T-helper 22 cell (primary cell): ENCODE measurements at places on chromosomes 5 and 9.

GRCh38 chr5:121373371-121373770 lies 478.3 kb upstream of the FTMT start:
- no peak for DNase-seq

- no peak for DNase-seq
Observed at GRCh38 chr5:154394307-154394706, 51.5 kb upstream of the SAP30L start.

- no peak for DNase-seq
Observed at GRCh38 chr9:18173923-18174322, 300.0 kb upstream of the ADAMTSL1 start.

GRCh38 chr9:21873540-21874221 lies 71.2 kb downstream of the MTAP start:
- no peak for DNase-seq

- no peak for DNase-seq
Observed at GRCh38 chr9:134670851-134671281, 29.3 kb downstream of the COL5A1 start.

GRCh38 chr5:107680799-107681198 lies 10.1 kb upstream of the EFNA5 start:
- no peak for DNase-seq

- DNase-seq: no peak
Observed at GRCh38 chr9:33676746-33677505, 118.4 kb upstream of the PRSS3 start.

DNA sequence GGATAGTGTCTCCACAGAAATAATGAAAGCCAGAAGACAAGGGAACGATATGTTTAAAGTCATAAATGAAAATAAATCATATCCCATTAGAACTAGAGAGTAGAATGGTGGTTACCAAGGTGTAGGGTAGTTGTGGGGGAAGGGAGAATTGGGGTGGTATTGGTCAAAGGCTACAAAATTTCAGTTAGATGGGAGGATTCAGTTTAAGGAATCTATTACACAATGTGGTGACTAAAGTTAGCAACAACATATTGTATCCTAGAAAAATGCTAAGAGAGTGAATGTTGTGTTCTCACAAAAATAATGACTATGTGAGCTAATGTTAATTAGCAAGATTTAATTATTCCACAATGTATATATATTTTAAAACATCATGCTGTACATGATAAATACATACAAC lies 27.8 kb upstream of the LARP1 start:
- no peak for DNase-seq

GRCh38 chr9:126049088-126049487 lies 277.5 kb upstream of the MVB12B start:
- no peak for DNase-seq

- no peak for DNase-seq
Observed at GRCh38 chr5:133348406-133348805, 263.9 kb downstream of the FSTL4 start.

DNA sequence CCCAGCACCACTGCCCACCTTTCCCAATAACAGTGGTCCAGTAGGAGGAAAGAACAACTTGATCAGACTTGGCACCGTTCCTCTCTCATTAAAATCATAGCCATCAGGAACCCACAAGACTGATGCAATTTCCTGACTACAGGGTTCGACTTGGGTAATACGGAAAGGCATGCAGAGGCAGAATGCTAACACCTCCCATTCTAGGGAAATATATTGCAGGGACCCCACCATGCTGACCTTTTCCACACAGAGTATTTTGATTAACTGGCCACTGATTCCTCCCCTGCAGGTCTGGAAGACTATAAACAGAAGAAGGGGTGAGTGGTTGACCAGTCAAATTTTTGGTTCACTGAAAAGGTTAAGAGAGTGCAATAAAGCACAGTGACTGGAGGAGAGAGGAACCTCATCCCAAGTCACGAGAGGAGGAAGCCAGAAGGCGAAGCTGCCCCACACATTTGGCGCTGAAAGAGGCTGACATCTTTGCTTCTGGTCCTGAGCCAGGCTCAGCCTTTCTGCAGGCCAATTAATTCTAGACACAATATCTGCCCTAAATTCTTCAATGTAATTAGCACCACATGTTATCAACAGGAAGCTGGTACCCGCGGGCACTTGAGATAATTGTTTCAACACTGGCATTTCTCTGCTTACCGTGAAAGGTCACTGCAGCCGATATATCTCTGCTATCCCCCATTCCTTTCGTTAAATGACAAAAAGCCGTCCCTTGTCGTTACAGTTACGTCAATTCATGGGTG lies 64.7 kb upstream of the SPOCK1 start:
- no peak for DNase-seq

- no peak for DNase-seq
Observed at GRCh38 chr9:73049280-73049679, 96.4 kb upstream of the ALDH1A1 start.

DNA sequence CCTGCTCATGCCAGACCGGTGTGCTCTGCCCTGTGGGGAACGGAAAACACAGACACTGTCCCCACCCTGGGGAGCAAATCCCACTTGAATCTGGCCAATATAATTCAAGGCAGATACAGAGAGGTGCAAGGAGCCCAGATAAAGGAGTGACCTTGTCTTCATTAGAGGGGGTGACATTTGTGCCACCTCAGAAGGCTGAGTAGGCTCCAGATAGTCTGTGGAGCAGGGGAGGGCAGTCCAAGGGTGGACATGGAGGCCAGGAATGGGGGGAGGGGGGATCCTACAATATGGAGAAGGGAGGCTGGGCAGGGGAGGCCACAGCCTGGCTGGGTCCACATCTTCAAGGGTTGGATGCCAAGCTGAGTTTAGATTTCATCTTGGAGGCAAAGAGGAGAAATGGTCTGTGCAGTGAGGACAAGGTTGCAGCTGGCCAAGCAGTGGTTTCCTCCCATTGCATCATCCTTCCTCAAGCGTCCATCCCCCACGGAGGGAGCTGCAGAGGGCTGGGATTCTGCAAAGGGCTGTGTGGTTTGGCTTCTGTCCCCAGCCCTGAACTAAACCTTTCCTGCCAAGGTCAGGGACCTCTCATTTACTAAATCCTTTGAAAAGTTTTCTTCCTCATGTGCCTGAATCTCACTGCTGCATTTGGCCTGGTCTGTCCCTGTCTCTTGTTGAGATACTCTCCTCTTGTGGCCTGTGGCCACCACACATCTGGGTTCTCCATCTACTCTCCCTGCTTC lies 60.1 kb downstream of the GALNT12 start:
- DNase-seq: no peak

- DNase-seq: no peak
Observed at GRCh38 chr5:172380987-172381643, 73.2 kb downstream of the SH3PXD2B start.

DNA sequence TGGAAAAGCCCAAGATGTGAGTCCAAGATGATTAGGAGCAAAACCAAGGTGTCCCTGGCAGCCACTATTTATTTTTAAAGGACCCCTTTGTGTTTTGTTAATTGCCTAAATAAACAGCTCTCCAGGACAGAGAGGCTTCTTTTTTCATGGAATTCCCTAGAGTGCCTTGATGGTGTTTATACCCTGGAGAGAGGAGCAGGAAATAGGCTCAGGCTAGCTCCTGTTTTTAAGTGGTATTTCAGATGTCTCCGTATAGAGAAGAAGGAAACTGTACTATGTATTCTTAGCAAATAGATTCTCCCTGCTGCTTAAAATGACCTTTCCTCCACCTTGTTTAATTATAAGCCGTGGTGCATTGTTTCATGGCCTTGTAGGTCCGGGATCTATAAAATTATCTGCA lies 292.4 kb downstream of the CD180 start:
- DNase-seq: no peak

- no peak for DNase-seq
Observed at GRCh38 chr5:54445691-54446378, 9.7 kb upstream of the HSPB3 start.

DNA sequence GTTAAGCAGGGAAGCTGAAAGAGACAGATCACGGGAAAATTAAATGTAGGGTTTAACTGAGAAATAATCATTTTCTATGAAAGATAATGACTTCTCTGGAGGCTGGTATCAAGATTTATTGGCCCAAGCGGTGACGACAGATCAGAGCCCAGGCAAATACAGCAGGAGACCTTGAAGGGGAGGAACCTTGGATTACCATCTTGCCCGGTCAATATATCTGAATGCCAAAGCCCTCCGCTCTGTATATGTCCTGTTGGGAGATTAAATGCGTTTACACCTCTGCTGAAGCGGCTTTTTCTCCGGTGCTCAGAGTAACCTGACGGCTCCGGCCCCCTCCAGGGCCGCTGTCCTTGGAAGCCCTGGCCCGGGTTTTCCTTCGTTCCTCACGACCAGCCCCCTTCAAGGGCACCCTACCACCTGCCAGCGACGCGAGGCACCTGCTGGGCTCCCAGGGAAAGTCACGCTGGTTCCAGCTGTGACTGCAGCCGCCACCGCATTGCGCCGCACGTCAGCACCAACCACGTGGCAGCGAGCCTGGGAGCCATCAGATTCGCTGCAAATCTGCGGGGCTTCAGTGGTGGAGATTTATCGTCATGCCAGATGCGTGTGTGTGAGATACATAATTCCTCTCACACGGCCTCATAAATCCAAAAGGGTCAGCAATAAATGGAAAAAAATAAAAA lies 4.4 kb upstream of the QSOX2 start:
- no peak for DNase-seq

DNA sequence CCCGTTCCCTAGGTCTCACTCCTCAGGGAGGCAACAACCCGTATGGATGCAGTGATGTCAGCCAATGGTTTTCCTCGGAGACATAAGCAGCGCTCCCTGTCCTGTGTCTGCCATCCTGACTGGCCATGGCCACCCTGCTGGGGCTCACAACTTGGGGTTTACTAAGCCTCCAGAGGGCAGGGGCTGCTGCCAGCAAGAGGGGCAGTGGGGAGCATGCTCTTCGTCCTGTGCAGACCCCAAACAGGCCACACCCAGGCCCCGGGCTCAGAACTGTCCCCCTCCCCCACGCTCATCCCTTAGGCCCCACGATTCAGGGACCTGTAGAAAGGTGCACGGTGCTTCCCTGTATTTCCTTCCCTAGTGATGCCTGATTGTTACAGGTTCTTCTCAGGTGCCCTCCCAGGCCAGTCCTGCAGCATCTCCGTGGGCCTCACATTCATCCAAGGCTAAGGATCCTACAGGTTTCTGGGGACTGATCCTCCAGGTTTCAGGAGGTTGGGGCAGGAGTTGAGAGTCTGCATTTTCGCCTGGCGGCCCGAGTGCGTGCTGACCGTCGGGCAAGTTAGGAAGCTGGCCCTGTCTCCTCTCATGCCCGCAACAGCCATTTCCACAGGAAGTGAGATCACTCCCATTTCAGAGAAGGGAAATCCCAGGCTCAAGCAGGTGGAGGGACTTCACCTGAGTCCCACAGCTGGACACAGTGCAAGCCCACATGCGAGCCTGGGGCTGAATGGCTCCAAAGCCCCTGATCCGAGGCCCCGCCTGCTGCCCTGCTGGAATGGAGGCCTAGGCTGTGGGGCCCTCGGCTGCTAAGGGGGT lies 217.6 kb downstream of the ROR2 start:
- no peak for DNase-seq

GRCh38 chr9:114552706-114553105 lies 34.9 kb upstream of the ATP6V1G1 start:
- no peak for DNase-seq

DNA sequence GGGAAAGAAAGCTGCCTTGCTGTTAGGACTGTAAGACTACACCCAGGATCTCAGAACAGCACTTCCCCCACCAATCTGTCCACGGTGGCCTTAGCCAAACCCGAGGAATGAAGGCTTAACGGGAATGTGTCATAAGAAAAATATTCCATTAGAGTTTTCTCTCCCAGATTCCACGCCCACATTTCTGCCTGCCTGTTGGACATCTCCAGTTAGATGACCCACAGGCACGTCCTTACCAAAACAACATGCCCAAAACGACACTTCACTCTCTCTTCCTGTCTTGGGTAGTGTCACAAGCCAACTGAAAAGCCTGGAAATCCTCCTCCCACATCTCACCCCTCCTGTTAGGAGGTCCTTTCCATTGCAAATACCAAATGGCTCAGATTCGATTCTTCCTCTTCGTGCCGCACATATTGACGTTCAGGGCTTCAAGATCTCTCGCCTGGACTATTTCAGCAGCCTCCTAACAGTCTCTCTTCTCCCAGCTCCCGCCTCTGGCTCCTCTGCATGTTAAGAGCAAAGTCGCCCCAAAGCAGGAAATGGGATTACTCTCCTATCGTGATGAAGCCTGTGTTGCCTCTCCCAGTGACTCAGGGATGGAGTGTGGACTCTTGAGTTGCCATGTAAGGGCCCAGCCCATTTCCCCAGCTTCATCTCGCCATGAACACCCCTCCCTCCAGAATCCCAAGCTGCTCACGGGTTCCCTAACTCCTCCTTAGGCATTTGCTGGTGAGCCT lies 159.3 kb downstream of the NR3C1 start:
- DNase-seq: no peak

- no peak for DNase-seq
Observed at GRCh38 chr9:133457233-133457632, 2.5 kb upstream of the CACFD1 start.

GRCh38 chr5:123207081-123207537 lies 118.1 kb downstream of the PRDM6 start:
- DNase-seq: no peak

GRCh38 chr5:173020154-173020581 lies 36.0 kb upstream of the CREBRF start:
- DNase-seq: no peak

- DNase-seq: no peak
Observed at GRCh38 chr9:112601636-112602035, 115.0 kb downstream of the KIAA1958 start.

- no peak for DNase-seq
Observed at GRCh38 chr9:17578577-17578910, 322 bp upstream of the SH3GL2 start.

DNA sequence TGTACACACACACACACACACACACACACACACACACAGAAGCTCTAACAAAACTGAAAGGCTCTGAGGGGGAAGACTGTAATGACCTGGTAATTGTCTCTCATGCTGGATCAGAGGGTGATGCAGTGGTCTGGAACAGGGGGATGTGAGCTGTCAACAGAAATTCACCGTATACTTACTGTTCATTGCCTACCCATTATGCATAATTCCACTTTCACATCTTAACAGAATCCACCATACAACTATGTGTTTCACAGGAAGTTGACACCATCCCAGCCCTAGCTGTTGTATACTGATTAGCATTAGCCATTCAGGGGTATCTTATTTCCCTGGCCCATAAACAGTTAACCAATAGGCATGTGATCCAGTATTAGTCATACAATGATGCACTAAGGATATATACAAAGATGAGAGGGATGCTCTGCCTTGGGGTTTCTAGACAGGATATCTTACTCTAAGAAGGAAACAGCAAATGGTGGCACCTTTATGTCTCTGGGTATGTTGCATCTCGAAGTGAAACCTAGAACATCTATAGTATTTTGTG lies 396.5 kb upstream of the BRINP1 start:
- no peak for DNase-seq
